ENCODE measurements at places on chromosomes 1 and 21. TPM values are rescaled to one million over a fixed set of nuclear protein-coding genes. Genes with fewer than 3 reads are reported as not detected.

- DNase-seq: no peak
Measured at GRCh38 chr1:214485151-214485550, 66.3 kb downstream of the PTPN14 start.

GRCh38 chr1:10515301-10515975 lies 40.7 kb downstream of the PEX14 start:
- no peak for DNase-seq

DNA sequence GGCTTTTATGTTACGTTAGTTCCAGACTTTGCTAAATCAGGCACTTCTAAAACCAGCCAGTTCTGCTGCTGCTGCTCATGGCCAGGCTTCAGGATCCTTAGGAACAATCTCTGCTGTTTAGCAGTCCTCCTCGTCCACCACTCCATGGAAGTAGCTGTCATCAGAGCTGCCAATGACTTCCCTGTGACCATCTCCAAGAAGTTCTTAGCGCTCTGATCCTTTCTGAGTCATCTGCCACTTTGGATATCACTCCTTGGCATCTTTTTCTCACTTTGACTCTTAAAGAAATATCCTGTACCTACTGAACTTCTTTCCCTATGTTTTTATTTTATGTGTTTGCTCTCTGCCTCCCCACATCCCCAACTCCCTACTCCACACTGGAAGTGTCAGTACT lies 14.7 kb upstream of the IRF2BP2 start:
- DNase-seq: no peak

- no peak for DNase-seq
Measured at GRCh38 chr1:164771041-164771618, 212.1 kb downstream of the PBX1 start.

DNA sequence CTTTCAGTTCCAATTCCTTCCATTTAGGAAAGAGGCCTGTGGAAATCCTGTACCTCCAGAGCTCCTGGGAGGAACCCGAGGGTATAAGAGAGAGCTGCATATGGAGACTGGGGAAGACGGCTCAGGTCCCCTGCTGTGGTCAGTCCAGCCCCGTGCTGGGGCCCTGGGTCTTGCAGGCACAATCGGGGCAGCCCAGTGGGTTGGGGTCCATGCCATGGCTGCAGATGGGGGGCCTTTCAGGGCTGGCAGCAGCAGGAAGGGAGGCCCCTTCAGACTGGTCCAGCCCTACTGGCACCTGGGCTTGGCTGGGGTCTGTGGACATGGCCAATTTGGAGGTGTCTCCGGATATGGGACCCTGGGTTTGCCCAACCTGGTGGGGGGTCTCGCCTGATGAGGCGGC lies 18.2 kb downstream of the HTR6 start:
- no peak for DNase-seq

- no peak for DNase-seq
Measured at GRCh38 chr1:76546354-76546933, 320.8 kb upstream of the ST6GALNAC5 start.

Gene NUDT4B
- 21.8 TPM for total RNA-seq

Gene USH2A
- not detected for total RNA-seq

Gene A3GALT2
- total RNA-seq: not detected

GRCh38 chr1:62285984-62286785 lies 33.0 kb downstream of the KANK4 start:
- no peak for DNase-seq

GRCh38 chr21:44934797-44935532 lies 4.9 kb upstream of the SLX9 start:
- DNase-seq: no peak

GRCh38 chr1:109827466-109827865 lies 63.7 kb upstream of the EPS8L3 start:
- no peak for DNase-seq

Gene NBPF20
- total RNA-seq: 2.2 TPM

Gene SLC9C2
- total RNA-seq: not detected

DNA sequence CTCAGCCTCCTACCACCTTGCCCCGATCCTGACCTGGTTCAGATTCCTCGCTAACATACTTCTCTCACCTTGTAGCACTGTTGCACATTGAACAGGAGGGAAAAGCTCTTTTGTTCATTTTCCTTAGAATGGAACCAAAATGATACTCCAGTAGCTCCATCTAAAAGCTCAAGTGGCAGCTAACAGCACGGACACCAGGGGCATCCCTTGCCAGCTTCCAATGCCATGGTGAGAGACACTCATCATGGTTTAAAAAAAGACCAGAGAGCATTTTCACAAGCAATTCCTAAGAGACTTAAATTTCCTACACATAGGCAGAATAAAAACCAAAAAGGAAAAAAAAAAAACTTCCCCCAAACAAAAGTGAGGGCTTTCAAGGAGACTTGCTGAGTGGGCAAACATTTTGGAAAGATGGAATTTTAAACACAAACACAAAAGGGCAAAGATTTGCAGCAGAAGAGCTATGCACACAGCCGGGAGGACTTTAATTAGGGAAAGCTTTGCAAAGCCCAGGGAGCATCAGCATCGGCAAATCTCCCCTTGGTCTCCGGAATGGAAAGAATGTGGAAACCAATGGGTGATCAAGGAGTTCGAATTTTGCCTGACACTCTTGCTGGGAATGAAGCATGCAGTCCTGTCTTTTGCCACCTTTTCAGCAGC lies 84.3 kb downstream of the CAPZB start:
- DNase-seq: no peak

DNA sequence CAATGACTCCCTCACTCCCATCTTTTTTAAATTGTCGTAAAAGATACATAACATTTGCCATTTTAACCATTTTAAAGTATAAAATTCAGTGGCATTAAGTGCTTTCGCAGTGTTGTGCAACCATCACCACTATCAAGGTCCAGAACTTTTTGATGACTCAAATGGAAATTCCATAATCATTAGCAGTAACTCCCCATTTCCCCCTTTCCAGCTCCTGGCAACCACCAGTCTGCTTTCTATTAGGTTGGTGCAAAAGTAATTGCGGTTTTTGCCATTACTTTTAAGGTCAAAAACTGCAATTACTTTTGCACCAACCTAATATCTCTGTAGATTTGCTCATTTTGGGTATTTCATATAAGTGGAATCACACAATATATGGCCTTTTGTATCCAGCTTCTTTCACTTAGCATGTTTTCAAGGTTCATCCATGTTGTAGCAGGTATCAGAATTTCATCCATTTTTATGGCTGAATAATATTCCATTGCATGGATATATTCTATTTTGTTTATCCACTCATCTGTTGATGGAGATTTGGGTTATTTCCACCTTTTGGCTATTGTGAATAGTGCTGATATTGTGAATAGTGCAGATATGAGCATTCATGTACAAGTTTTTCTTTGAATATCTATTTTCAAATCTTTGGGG lies 159.7 kb downstream of the HIVEP3 start:
- DNase-seq: no peak

Gene FAM78B
- 0.13 TPM for total RNA-seq

Gene LPAR3
- total RNA-seq: not detected

Gene EPHA2
- total RNA-seq: 130 TPM

Gene MXRA8
- 2.2 TPM for total RNA-seq

Gene PPM1J
- 0.81 TPM for total RNA-seq

DNA sequence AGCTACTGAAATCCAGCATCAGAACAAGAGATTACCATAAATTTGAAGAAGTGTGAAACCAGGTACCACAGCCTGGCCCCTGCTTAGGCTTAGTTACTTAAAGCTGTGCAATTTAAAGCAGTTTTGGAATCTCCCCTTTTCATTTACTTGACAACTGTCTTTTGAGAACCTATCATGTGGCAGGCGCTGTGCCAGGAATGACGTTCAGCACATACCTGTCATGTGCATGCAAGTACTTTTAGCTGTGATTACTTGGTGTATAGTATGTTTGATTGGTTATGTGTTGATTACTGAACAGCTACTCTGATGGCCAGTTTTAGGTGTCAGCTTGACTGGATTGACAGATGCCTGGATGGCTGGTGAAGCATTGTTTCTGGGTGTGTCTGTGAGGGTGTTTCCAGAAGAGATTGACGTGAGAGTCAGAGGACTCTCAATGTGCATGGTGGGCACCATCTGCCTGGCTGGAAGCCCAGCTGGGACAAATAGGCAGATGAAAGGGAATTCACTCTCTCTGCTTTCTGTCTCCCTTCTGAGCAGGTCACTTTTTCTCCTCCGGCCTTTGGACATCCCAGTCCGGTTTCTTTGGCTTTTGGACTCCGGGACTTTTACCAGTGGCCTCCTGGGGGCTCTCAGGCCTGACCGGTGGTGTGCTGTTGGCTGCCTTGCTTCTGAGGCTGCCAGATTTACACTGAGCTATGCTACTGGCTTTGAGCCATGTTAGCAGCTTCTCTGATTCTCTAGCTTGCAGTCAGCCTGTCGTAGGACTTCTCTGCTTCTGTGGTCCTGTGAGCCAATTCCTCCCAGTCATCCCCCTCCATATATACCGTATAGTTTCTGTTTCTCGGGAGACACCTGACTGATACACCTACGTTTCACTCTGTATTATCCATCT lies 178.0 kb downstream of the RYR2 start:
- no peak for DNase-seq

DNA sequence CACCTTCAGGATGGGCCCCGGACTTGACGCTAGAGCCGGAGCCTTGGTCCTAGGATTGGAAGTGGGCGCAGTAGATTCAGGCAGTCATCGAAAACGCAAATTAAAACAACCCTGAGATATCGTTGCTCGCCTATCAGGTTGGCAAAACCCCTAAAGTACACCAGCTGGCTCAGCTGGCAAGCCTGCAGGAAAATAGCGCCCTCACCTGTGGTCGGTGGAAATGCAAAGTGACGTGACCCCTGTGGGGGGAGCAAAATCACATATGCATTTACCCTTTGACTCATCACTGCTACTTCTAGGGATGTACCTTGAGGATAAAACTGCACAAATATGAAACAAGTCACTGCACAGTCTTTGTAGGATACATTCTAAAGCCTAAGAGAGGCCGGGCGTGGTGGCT lies 170.3 kb upstream of the TMEM51 start:
- DNase-seq: no peak

- DNase-seq: no peak
Measured at GRCh38 chr1:23548704-23549143, 10.6 kb downstream of the ID3 start.

Gene MAP3K21
- total RNA-seq: 0.26 TPM

GRCh38 chr1:27428316-27429028 lies 36.0 kb downstream of the GPR3 start:
- peak; percentile 73 for DNase-seq

- DNase-seq: no peak
Measured at GRCh38 chr1:8864713-8865344, 13.7 kb downstream of the ENO1 start.

Gene CGN
- total RNA-seq: 0.71 TPM

DNA sequence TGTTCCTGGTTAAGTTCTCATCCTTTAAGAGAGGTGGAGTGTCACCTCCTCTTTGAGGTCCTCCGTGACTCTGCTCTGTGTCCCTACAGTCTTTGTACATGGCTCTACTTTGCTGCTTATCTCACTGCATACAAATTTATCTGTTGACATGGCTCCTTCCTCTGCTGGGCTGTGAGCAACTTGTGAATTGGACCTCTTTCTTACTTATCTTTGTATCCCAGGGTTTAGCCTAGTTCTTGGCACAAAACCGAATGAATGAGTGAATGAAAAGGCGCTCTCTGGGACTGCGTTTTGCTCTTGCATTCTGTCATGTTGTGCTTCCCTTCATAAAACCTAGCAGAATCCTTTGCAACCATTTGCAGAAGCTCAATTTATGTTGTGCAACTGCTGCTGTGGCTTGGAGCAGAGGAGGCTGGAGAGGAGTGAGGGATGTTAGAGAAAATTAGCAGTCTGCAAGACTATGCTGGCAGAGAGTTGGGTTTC lies 12.4 kb downstream of the SLC26A9 start:
- no peak for DNase-seq

GRCh38 chr1:39044762-39045161 lies 18.6 kb downstream of the NDUFS5 start:
- no peak for DNase-seq

DNA sequence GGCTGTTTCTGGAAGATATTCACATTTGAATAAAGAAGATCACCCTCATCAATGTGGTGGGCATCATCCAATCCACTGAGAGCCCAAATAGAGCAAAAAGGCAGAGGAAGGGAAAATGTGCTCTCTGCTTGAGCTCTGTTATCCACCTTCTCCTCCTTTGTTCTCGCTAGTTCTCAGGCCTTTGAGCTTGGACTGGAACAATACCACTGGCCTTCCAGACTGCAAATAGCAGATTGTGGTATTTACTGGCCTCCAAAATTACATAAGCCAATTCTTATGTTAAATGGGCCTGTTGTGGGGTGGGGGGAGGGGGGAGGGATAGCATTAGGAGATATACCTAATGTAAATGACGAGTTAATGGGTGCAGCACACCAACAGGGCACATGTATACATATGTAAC lies 219.3 kb downstream of the C1orf94 start:
- no peak for DNase-seq

Gene GREM2
- not detected for total RNA-seq

Gene PAPPA2
- total RNA-seq: 0.40 TPM

Gene KCNQ4
- 0.04 TPM for total RNA-seq

DNA sequence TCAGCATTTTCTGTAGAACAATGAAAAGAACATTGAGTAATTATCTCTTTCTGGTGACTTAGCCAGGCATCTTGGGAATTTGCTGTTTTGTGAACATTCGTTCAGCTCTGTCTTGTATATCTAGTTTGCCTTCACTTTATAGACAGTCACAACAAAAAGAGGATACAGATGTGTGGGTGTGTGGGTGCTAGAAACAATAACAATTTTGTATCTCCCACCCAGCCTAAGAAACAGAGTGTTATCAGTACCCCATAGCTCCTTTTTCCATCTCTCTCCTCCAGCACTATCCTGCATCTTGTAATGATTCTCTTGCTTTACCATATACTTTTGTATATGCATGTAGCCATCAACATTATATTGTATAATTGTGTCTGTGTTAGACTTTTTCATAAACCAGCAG lies 33.0 kb downstream of the AK4 start:
- DNase-seq: no peak

GRCh38 chr1:115280064-115280463 lies 58.0 kb downstream of the NGF start:
- no peak for DNase-seq

Gene ANGPTL3
- total RNA-seq: not detected

DNA sequence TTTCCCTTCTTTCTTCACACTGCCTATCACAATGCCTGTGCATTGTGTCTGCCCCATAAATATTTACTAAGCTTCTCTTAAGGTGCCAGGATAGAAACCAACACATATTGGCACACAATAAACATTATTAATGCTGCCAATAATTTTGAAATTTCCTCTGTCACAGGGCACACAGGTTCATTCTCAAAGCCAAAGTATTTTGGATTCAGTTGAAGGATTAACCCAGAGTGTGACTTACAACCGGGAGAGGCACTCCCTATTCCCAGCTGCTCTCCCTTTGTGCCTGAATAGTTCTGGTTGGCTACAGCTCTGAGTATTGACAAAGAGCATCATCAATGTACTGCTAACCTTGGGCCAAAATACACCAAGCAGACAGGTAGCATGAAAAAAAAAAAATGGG lies 46.6 kb upstream of the ATP1A1 start:
- DNase-seq: no peak

- no peak for DNase-seq
Measured at GRCh38 chr1:219988387-219988786, 57.9 kb downstream of the EPRS1 start.

Gene SELE
- 2.8 TPM for total RNA-seq
